ENCODE measurements at places on chromosomes 6 and 20.

- DNase-seq: no peak
Measured at GRCh38 chr20:36528875-36529417, 12.4 kb upstream of the MYL9 start.

DNA sequence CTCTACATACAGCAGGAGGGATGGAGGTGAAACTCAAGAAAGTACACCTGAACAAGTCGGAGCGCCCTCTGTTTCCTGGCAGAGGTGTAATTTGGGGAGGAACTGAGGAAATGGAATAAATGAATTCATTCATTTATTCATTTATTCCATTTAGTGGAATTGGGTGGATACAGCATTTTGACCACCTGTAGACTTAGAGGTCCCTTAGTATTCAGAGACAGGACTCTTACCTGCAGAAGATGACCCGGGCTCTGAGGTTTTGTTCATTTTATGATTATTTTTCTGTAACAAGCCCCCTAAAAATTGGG is 9.1 kb downstream of the TRIM31 start:
- no peak for DNase-seq

DNA sequence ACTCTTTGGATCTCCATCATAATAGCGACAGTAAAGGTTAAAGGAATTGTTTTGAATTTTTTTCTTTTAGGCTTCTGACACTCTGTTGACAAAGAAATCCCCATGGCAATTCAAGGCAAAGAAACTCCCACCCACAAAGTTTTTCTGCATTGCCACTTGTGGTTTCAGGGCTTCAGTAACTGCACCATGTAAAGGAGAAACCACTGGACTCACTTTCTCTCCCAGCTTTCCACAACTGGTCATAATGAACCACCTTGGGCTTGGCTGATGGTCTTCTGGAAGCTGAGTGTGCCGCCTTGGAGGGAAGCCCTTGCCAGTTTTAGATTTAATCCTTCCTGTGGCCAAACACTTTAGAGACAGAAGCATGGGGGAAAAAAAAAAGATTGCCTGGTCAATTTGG is 163.1 kb downstream of the ISM1 start:
- DNase-seq: no peak

DNA sequence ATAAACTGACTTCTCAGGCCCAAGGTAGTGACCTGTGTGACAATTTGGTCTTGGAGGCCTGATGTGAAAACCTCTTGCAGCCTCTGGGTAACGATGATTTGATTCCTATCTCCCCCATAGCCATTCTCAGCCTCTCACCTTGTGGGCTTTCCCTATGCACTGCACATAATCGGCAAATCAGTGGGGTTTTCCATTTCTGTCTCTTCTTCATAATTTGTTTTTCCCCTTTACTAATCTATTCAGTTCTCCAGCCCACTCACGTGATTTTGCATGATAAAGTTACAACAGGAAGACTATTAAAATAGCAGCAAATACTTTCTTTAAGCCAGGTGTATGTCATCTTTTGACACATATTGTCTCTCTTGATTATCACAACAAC is 893.7 kb downstream of the TFAP2A start:
- no peak for DNase-seq

DNA sequence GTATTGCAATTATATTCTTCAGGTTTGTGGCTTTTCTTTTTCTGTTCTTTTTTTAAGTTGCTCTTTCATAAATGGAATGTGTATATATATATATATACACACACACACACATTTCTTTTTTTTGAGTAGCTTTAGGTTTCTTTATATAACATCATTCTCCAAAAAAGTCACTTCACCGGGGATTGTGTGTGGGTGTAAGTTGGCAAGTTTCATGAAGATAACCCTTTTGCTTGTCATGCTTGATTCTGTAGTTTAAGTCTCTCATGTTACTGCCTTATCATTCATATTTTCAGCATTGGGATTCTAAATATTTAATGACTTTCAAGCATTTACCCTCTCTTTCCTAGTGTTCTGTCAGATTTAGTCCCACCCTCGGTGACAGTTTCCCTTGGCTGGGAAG is 181.0 kb downstream of the FARS2 start:
- DNase-seq: no peak

All from endothelial cell (in vitro differentiated cells).